ENCODE measurements at places on chromosomes 1 and 21. TPM values are rescaled to one million over a fixed set of nuclear protein-coding genes. Genes with fewer than 3 reads are reported as not detected.

DNA sequence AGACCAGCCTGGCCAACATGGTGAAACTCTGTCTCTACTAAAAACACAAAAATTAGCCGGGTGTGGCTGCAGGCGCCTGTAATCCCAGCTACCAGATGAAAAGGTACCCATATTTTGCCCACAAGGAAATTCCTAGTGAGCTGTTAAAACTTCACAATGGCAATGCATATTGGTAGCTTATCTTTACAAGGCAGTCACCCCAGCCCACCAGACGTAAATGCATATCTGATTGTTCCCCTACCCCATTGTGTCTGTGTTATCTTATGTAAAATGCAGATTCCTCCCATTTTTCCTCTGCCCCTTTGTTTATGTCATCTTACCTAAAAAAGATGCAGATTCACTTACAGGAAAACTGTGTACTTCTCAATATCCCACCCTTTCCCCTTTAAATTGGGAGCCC, 103.1 kb upstream of the SLC2A1 start:
- no peak for DNase-seq

GRCh38 chr21:26366781-26367180, 196.2 kb upstream of the APP start:
- DNase-seq = no peak

DNA sequence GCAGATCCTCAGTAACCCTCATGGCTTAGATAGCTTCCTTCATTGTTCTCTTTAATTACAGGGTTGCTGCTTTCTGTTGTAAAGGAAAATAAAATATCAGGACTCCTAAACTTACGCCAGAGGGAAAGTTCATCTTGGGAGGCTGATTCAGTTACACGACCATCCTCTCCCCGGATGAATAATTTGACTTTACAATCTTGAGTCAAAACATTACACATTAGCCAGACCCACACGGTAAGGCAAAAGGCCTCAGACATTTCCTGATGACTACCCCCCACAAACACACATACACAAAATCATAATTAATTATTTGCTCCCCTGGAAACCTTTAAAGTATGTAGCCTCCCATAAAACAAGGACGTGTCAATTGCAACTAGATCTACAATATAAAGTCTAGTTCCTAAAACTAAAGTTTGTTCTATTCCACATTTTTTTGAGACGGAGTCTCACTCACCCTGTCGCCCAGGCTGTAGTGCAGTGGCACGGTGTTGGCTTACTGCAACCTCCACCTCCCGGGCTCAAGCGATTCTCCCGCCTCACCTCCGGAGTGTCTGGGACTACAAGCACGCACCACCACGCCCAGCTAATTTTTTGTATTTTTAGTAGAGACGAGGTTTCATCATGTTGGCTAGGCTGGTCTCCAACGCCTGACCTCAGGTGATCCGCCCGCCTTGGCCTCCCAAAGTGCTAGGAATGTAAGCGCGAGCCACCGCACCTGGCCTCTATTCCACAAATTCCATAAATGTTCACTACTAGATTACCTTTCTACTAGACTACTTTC, 830 bp upstream of the PRDX1 start:
- DNase-seq = peak; percentile 64

- DNase-seq = peak; percentile 67
These were observed 16.9 kb downstream of the TCEANC2 start for GRCh38 chr1:54070171-54070837.

DNA sequence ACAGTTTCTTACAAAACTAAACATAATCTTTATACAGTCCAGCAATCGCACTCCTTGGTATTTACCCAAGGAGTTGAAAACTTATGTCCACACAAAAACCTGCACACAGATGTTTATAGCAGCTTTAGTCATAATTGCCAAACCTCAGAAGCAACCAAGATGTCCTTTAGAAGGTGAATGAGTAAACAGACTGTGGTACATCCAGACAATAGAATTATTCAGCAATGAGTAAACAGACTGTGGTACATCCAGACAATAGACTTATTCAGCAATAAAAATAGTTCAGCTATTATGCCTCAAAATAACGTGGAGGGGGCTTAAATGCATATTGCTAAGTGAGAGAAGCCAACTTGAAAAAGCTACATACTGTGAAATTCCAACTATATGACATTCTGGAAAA, 87.0 kb upstream of the GALNT2 start:
- DNase-seq = no peak

- no peak for DNase-seq
These were observed 85.7 kb upstream of the PLD5 start for GRCh38 chr1:242610209-242610608.

DNA sequence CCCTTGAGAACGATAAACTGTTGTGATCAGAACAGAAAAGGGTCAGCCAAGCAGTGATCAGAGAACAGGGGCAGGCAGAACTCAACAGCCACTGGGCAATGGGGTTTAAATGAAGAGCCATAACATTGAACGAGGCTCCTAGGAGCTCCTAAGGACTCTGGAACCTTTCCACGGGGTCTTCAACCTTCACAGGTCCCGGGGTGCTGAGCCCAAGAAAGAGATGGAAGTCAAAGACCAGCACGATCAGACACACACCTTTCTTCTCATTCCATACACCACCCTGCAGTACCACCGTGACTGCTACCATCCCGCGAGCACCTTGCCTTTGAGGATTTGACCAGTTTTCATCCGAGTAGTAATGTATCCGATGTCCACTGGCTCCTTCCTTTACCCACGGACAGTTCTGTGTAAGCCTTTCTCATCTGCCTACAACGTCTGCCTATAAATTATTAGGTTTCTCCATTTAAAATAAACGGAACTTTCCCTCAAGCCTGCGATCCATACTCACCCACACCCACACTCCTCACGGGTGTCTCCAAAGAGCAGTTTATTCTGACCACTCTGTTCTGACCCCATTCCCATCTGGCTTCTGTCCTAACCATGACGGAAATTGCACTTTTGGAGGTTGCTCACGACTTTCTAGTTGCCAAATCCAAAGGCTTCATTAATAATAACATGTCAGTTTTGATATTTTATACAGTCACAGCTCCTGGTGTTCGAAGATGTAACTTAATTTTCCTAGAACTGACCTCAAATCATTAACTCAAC, 16.8 kb upstream of the HHAT start:
- DNase-seq = no peak

- no peak for DNase-seq
These were observed 493 bp upstream of the MAP3K21 start for GRCh38 chr1:233326811-233327650.

DNA sequence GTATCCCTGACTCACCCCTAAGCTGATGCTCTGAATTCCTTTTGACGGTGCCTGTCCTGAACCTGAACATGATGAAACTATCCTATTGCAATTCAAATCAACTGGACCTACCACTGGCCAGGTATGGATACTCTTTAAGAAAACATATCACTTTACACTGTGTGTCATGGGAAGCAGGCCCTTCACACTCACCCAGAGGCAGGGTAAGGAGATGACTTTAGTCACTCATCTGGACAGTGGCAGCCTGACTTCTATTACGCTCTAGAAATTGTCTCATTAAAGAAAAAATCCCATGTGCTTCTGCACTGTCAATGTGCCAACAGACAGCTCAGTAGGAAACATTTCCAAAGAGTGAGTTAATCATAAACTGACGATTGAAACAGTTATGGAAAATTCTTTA, 94.3 kb downstream of the VAV3 start:
- no peak for DNase-seq

- peak; percentile 5 for DNase-seq
These were observed 732 bp downstream of the ABCG1 start for GRCh38 chr21:42219606-42220137.

DNA sequence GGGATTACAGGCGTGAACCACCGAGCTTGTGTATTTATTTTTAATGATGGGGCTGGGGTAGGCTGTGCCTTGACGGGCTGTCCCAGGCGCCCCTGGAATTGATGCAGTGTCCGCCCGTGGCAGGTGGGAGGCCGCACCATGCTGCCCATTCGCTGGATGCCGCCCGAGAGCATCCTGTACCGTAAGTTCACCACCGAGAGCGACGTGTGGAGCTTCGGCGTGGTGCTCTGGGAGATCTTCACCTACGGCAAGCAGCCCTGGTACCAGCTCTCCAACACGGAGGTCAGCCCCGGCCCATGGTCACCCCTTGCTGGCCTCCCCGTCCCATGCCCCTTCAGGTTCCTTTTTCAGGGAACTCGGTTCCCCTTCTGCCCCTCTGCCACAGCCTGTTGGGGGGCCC, 13.6 kb upstream of the PEAR1 start:
- DNase-seq = no peak

DNA sequence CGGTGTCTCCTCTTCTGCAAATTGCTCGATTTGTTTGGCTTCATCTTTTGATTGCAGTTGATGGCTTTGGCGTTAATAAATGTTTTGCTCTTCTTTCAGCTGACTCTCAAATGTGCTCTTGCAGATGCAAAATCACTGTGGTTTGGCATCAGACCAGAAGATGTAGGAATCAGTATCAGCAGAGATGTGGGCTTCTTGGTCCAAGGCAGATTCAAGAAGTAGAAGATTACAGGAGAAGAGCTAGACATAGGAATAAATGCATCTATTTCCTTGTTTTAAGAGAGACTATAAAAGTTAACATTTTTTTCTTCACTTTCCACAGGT, 59.8 kb upstream of the BACH1 start:
- DNase-seq = peak; percentile 76

DNA sequence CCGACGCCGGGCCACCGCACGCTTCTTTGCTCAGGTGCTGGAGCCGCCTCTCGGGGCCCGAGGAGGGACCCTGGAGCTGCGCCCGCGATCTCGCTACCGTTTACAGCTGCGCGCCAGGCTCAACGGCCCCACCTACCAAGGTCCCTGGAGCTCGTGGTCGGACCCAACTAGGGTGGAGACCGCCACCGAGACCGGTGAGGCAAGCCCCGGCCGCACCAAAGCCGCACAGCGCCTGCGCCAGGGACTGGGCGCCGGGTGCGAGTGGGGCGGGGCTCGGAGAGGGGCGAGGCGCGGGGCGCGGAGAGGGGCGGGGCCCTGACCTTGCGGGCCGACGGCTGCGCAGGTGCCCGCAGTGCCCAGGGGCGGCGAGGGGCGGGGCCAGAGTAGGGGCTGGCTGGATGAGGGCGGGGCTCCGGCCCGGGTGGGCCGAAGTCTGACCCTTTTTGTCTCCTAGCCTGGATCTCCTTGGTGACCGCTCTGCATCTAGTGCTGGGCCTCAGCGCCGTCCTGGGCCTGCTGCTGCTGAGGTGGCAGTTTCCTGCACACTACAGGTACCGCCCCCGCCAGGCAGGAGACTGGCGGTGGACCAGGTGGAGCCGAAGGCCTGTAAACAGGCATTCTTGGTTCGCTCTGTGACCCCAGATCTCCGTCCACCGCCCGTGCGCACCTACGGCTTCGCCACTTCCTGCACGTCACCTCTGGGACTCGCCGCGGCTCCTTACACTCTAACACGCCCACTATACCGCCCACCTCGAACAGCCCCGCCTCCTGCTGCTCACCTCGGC, 9.8 kb upstream of the CDC20 start:
- no peak for DNase-seq

DNA sequence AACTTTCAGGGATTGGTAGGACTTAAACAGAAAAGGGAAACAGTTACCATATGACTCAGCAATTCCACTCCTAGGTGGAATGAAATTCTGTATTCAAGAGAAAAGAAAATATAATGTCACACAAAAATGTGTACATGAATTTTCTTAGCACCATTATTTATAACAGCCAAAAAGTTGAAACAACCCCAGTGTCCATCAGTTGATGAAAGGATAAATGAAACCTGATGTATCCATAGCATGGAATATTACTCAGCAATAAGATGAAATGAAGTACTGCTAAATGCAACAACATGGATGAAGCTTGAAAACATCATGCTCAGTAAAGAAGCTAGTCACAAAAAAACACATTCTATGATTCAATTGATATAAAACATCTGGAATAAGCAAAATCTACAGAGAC, 15.5 kb downstream of the EEIG2 start:
- DNase-seq = peak; percentile 10

DNA sequence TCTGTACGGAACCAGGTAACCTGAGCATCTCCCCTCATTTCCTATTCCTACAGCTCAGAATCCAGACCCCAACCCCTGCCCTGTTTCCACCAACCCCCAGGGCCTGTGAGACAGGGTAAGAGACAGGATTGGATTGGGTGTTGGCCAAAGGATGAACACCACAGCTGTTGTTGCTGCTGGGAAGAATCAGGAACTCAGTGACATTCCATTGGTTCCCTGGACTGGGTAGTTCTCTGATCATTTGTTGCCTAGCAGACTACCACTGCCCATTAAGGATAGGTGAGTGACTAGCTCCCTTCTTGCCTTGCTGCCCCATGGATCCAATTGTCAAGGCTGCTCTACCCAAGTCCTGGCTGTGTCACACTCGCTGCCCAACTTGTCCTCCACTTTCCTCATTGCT, 10.0 kb downstream of the NCSTN start:
- peak; percentile 47 for DNase-seq

DNA sequence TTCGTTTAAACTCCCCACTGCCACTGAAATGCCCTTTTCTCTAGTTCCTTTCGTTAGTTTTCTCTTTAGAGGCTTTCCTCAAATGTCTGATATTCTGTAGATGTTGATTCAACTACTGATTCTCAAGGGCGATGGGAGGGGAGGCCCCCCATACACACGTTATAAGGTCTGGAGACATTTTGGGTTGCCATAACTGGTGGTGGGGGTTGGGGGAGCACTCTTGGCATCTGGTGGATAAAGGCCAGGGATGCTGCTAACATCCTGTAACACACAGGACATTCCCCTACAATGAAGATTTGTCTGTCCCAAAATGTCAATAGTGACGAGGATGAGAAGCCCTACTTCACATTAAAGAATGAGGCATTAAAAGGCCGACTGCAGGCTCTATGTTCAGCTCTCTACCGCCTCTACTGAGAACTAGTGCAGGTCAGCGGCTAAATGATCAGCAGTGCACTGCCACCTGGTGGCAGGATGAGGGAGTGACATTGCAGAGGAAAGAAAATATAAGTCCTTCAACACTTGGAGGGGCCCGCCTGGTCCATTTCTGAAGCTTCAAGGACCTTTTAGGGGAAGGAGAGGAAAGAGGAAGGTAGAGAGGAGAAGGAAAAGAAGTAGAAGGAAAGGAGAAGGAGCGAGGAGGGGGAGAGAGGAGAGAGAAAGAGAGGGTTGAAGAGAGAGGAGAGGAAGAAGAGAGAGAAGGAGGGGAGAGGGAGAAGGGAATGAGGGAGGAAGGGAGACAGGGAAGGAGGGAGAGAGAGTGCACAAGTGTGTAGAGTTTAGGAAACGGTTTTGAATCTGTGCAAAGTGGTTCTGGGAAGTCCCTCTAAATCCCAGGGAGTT, 29.4 kb downstream of the ALG14 start:
- DNase-seq = peak; percentile 86

GRCh38 chr1:79190074-79190473, 183.5 kb upstream of the ADGRL4 start:
- peak; percentile 3 for DNase-seq

GRCh38 chr1:1777583-1777899, 729 bp downstream of the NADK start:
- no peak for DNase-seq

GRCh38 chr1:93625582-93626327, 55.9 kb downstream of the BCAR3 start:
- DNase-seq = peak; percentile 93

The OR2L8 gene
- total RNA-seq = not detected

The RUNX3 gene
- not detected for total RNA-seq

The IL10RB gene
- total RNA-seq = 45.2 TPM

The USP1 gene
- total RNA-seq = 26.1 TPM

The AMY1B gene
- not detected for total RNA-seq

The A3GALT2 gene
- not detected for total RNA-seq

The KCNA3 gene
- total RNA-seq = under 0.01 TPM

The FCRL1 gene
- total RNA-seq = not detected

The SPRR2A gene
- not detected for total RNA-seq

The ZBTB8A gene
- 6.1 TPM for total RNA-seq

The C1QTNF12 gene
- total RNA-seq = 0.36 TPM

The CTSE gene
- total RNA-seq = not detected

The ZSWIM5 gene
- under 0.01 TPM for total RNA-seq

The AIRE gene
- total RNA-seq = not detected

The SPRR3 gene
- total RNA-seq = not detected
